Neural crest cell (in vitro differentiated cells): ENCODE measurements at places on chromosomes 12 and 14. TPM values are rescaled to one million over a fixed set of nuclear protein-coding genes. Genes with fewer than 3 reads are reported as not detected.

NELL2 gene
- total RNA-seq = 89.1 and 101 TPM in 2 replicates

DTX1 gene
- total RNA-seq = 8.1 and 8.4 TPM in 2 replicates

- peaks cover 13% of the 10 kb centered on the region for H3K4me1 ChIP-seq
- H3K27me3 ChIP-seq = no peaks in the 10 kb centered on the region
- peak overlapping the region; percentile 9 for H3K27ac ChIP-seq
- no peak for DNase-seq
- no peak overlapping the region for H3K4me3 ChIP-seq
- no peaks in the 10 kb centered on the region for H3K36me3 ChIP-seq
These were observed 49.6 kb upstream of the RASSF3 start for GRCh38 chr12:64560396-64561301.

PDE3A gene
- total RNA-seq = 2.4 and 2.7 TPM in 2 replicates

DNA sequence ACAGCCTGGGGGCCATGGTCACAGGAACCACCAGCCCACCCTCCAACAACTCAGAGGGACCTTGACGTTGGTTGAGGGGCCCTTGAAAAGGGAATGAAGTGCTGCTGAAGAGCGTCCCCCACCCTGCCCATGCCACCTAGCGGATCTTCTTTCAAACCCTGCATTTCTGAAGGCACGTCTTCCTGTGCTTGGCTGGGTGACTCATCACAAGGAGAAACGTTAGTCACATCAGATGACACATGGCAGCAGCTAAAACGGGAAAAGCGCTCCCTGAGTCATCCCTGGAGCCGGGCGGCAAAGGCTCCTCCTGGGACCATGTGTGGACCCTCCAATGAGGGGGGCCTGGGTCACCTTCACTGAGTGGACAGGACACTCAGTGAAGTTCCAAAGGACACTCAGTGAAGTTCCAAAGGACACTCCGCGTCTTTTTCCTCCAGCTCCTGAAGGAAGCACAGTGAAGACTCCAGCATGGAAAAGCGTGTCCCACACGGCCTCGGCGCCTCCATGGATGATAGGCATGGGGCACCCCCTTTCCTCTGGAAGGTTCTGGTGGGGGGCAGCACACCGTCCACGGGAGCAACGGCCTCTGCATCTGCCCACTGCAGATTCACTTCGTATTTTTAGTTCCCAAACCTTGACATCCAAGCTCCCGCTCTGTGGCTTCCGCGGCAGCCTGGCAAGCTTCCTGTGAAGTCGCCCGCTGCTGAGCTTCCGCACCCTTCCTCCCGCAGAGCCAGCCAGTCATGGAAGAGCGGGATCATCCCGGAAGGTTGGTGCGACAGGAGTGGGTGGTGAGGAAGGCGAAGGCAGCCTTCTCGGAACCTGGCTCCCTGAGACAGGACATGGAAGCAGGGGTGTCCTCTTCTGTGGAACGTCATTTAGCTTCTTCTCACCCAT lies 383.4 kb downstream of the VRK1 start:
- no peak for DNase-seq
- H3K4me3 ChIP-seq = no peak overlapping the region
- peaks cover 6% of the 10 kb centered on the region for H3K27me3 ChIP-seq
- no peak overlapping the region for H3K27ac ChIP-seq

DNA sequence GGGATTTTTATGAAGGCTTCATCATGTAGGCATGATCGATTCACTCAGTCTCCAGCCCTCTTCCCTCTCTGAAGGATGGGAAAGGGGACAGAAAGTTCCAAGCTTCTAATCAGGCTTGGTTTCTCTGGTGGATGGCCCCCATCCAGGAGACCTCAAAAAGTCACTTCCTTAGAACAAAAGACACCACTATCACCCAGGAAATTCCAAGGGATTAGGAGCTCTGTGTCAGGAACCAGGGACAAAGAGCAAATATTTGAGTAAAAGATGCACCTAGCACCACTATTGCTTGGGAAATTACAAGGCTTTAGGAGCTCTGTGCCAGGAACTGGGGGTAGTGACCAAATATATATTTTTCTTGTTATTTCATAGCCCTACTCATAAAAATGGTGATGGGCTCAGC lies 33.6 kb upstream of the TMX1 start:
- H3K4me3 ChIP-seq = no peak overlapping the region
- H3K27ac ChIP-seq = no peak overlapping the region
- no peak for DNase-seq
- no peaks in the 10 kb centered on the region for H3K36me3 ChIP-seq

GRCh38 chr12:28110329-28110728 lies 79.9 kb upstream of the CCDC91 start:
- H3K27ac ChIP-seq = peak overlapping the region; percentile 30
- H3K36me3 ChIP-seq = no peaks in the 10 kb centered on the region
- H3K27me3 ChIP-seq = no peaks in the 10 kb centered on the region
- H3K4me3 ChIP-seq = no peak overlapping the region
- DNase-seq = no peak
- H3K4me1 ChIP-seq = no peaks in the 10 kb centered on the region

DNA sequence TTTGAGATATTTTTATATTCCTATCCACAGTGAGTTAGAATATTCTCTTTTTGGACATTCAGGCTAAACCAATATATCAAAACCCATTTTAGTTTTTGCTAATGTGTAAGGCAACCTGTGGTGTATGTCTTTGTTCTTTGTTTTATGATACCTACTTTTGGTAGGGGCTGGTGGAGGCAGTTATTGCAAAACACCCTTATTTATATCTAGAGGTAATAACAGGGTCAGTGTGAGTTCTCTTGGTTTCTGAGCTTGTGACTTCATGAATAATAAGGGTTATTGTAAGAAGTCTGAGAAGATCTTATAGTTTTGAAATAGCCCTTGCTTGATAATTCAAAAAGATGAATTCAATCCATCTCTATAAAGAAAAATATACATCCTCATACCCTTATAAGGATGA lies 235.1 kb upstream of the LRIG3 start:
- no peaks in the 10 kb centered on the region for H3K27me3 ChIP-seq
- peaks cover 16% of the 10 kb centered on the region for H3K36me3 ChIP-seq
- DNase-seq = no peak

DNA sequence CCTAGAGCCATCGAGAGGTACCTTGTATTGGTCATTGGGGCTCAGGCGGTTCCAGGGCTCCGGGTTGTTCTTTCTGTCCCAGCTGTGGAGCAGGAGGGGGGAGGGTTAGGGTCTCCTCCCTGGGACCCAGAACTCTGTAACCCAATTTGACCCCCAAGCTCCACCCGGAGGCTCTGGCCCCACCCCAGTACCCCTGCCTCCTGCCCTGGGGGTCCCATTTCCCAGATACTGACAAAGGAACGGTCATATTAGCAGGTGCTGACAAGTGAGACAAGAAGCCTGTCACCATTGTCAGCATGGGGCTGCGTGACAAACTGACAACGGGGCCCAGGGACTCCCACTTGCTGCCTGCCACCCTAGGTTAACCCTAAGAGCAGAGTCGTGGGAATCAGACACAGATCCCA lies 6.2 kb downstream of the SHMT2 start:
- H3K4me1 ChIP-seq = peaks cover 50% of the 10 kb centered on the region
- H3K27ac ChIP-seq = no peak overlapping the region
- peak overlapping the region; percentile 80 for H3K4me3 ChIP-seq
- DNase-seq = no peak

BCAT1 gene
- 199 TPM in 2 replicates for total RNA-seq

DNA sequence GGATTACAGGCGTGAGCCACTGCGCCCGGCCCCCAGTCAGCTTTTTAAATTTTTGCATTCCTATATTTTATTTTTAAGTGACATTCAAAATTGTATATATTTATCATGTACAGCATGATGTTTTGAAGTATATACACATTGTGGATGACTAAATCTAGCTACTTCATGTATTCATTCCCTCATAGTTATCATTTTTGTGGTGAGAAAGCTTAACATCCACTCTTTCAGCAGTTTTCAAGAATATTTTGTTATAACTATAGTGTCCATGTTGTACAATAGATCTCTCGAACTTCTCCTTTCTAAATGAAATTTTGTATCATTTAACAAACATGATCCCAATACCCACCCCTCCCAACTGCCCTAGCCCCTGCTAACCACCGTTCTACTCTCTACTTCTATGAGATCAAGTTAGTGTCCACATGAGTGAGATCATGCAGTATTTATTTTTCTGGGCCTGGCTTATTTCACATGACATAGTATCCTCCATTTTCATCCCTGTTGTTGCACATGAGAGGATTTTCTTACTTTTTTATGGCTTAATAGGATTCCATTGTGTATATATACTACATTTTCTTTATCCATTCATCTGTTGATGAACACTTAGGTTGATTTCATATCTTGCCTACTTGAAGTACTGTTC lies 8.8 kb upstream of the HEBP1 start:
- peaks cover 4% of the 10 kb centered on the region for H3K27me3 ChIP-seq
- no peaks in the 10 kb centered on the region for H3K36me3 ChIP-seq
- H3K27ac ChIP-seq = no peak overlapping the region
- DNase-seq = no peak
- H3K4me1 ChIP-seq = no peaks in the 10 kb centered on the region

SLCO1A2 gene
- total RNA-seq = 5.4 and 5.6 TPM in 2 replicates

LRIG3 gene
- total RNA-seq = 24.5 and 27.7 TPM in 2 replicates

GRCh38 chr14:103818870-103819269 lies 28.5 kb downstream of the PPP1R13B start:
- no peaks in the 10 kb centered on the region for H3K27me3 ChIP-seq
- H3K27ac ChIP-seq = no peak overlapping the region
- H3K4me1 ChIP-seq = peaks cover 14% of the 10 kb centered on the region
- DNase-seq = no peak

TROAP gene
- total RNA-seq = 88.0 and 91.2 TPM in 2 replicates
